Mesenchymal stem cell (in vitro differentiated cells and primary cell): ENCODE measurements at places on chromosomes 3 and 15.

DNA sequence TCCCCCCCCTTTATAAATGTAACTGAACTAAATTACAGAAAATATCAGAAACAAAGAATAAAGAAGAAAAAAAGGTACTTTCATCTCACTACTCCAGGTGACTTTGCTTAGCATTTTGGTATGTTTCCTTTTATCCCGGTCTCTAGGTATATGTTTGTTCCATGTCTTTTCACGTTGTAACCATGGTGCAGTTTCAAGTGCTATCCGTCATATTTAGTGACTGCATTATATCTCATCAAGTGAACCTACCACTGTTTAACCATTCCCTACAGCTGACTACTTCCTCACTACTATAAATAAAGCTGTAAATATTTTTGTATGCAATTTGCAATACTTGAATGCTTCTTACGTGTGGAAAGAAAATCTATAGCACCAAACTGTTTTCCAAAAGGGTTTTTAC lies 2.2 kb downstream of the BTBD1 start:
- no peaks in the 10 kb centered on the region for H3K27me3 ChIP-seq
- no peaks in the 10 kb centered on the region for H3K36me3 ChIP-seq
- peak; percentile 62 for DNase-seq
- H3K4me3 ChIP-seq: peak overlapping the region; percentile 96
- H3K4me1 ChIP-seq: peaks cover 5% of the 10 kb centered on the region

GRCh38 chr3:186097317-186097662 lies 11.6 kb downstream of the ETV5 start:
- peak overlapping the region; percentile 97 for H3K27ac ChIP-seq
- no peak for DNase-seq
- no peaks in the 10 kb centered on the region for H3K27me3 ChIP-seq
- H3K4me3 ChIP-seq: no peak overlapping the region
- H3K36me3 ChIP-seq: peaks cover 11% of the 10 kb centered on the region

- H3K27ac ChIP-seq: no peak overlapping the region
- H3K36me3 ChIP-seq: no peaks in the 10 kb centered on the region
- DNase-seq: no peak
- peaks cover 5% of the 10 kb centered on the region for H3K4me1 ChIP-seq
Measured at GRCh38 chr15:32786906-32787305, 69.1 kb downstream of the GREM1 start.

- DNase-seq: no peak
- no peaks in the 10 kb centered on the region for H3K27me3 ChIP-seq
- H3K27ac ChIP-seq: no peak overlapping the region
- no peaks in the 10 kb centered on the region for H3K4me1 ChIP-seq
Measured at GRCh38 chr3:24793896-24794295, 299.2 kb upstream of the THRB start.

- H3K4me1 ChIP-seq: peaks cover 10% of the 10 kb centered on the region
- peak overlapping the region; percentile 98 for H3K4me3 ChIP-seq
- H3K27me3 ChIP-seq: no peaks in the 10 kb centered on the region
Measured at GRCh38 chr3:9649791-9650521, 651 bp downstream of the MTMR14 start.

DNA sequence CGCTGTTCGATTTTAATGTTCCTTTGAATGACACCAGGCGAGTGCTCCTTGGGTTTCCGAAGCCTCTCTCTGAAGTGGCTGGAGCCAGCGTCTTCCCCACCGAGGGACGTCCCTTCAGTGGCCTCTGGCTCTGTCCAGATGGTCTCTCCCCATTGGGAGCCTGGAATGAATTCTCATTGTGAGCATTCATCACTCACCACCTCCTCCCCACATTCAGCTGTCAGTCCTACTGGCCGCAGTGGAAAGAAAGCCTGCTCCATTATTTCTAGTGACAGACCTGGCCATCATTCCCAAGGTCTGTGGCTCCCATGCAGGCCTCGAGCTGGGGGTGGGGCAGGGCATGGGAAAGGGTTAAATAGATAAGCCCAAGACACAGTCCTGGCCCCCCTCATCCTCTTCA lies 35.2 kb downstream of the ZNF710 start:
- H3K4me3 ChIP-seq: no peak overlapping the region

DNA sequence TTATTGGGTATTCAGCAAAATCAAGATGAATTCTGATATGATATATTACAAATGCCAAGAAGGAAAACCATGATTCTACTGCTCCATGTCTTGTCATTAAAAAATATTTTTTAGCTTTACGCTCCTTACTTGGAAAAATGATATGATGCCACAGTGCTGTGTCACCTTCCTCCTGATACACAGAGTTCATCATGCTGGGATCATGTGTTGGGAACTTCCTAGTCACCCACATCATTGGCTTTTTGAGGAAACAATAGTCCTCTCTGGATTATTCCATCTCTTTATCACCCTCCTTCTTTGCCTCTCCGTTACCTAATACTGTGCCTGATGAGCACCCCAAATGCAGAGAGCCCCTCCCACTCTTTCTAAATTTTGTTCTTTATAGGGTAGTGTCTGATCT lies 94.3 kb upstream of the PFN2 start:
- no peaks in the 10 kb centered on the region for H3K36me3 ChIP-seq
- H3K27ac ChIP-seq: no peak overlapping the region
- no peak overlapping the region for H3K4me3 ChIP-seq
- H3K27me3 ChIP-seq: peaks cover 4% of the 10 kb centered on the region
- no peaks in the 10 kb centered on the region for H3K4me1 ChIP-seq

DNA sequence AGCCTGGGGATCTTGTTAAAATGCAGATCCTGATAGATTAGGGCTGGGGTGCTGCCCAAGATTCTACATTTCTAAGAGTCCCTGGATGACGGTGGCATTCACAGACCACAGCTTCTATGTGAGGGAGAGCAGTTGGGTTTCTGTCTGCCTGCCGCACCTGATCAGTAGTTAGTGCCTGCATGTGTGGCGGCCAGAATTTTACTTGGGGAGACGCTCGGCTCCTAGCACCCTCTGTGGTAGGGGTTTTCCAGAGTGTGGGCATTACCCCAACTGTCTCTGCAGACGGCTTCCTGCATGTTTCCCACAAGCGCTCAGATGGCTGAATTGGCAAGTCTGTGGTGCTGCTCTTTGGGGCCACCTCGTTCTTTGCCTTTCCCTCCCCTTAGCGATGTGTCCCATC lies 8.3 kb downstream of the GHRL start:
- no peak overlapping the region for H3K27ac ChIP-seq
- no peak overlapping the region for H3K4me3 ChIP-seq
- no peak for DNase-seq
- H3K27me3 ChIP-seq: no peaks in the 10 kb centered on the region
- peaks cover 68% of the 10 kb centered on the region for H3K36me3 ChIP-seq

GRCh38 chr15:42385206-42385979 lies 26.1 kb downstream of the CAPN3 start:
- no peaks in the 10 kb centered on the region for H3K27me3 ChIP-seq
- no peaks in the 10 kb centered on the region for H3K4me1 ChIP-seq
- peak; percentile 58 for DNase-seq
- no peak overlapping the region for H3K4me3 ChIP-seq
- H3K27ac ChIP-seq: no peak overlapping the region
